ENCODE measurements at places on chromosomes 4 and X.

- no peak for DNase-seq
Observed at GRCh38 chr4:25310066-25310802, 2.3 kb upstream of the ZCCHC4 start.

GRCh38 chrX:148763896-148764295, 263.5 kb downstream of the AFF2 start:
- no peak for DNase-seq

DNA sequence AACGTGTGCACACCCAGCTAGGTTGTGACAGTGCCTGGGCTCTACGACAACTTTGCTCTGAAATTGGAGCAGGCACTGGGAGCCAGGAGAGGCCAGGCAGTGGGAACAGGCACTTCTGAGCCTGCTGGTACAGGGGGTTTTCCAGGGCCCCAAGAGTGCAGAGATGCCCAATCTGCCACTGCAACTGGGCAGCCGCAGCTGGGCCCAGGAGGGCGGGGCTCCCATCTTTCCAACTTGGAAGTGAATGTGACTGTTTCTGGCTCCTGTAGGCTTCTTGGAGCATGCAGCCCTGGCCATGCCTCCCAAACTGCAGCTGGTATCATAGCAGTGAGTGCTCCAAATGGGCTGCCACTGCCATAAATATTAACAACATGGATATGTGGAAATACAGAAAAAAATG, 465.1 kb upstream of the PABPC4L start:
- DNase-seq = no peak

- no peak for DNase-seq
Observed at GRCh38 chr4:1959104-1959384, 49.7 kb downstream of the NELFA start.

GRCh38 chrX:96438803-96439202, 245.8 kb upstream of the DIAPH2 start:
- peak; percentile 12 for DNase-seq

GRCh38 chr4:153112041-153112441, 92.2 kb upstream of the TRIM2 start:
- DNase-seq = no peak

DNA sequence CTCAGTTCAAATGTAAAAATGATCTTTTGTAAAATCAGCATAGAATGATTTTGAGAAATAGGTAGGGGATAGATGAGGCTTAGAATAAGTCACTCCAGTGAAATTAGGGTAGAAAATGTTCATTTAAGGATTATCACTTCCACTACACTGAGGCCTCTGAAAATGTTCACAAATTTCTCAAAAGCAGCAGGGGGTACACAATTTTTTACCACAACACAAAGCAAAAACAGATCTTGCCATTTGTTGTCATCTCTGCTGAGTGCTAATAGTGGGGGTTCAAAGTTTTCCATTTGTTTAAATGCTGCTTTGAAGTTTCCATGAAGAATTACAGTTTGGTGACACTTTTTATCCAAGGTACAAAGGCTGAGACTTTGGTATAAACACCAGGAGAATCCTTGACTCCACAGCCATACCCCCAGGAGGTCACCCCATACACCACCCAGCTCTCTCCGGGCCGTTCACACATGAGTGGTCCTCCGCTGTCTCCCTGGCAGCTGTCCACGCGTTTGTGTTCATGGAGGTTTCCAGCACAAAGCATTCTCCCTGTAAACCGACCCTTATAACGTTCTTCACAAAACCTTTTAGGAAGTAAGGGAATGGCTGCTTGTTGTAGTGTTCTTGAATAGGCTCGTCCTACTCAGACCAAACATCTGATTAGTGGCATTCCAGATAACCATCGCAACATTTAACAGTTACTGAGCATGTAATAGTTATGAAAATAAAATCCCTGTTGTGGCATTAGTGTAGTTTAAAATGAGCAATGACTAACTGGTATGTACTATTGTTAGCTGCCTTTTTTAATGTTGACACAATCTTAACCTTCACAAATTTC, 71.0 kb downstream of the PRSS12 start:
- peak; percentile 25 for DNase-seq

Measured in LHCN-M2 (cell line).